ENCODE measurements at places on chromosomes 7 and 10.

DNA sequence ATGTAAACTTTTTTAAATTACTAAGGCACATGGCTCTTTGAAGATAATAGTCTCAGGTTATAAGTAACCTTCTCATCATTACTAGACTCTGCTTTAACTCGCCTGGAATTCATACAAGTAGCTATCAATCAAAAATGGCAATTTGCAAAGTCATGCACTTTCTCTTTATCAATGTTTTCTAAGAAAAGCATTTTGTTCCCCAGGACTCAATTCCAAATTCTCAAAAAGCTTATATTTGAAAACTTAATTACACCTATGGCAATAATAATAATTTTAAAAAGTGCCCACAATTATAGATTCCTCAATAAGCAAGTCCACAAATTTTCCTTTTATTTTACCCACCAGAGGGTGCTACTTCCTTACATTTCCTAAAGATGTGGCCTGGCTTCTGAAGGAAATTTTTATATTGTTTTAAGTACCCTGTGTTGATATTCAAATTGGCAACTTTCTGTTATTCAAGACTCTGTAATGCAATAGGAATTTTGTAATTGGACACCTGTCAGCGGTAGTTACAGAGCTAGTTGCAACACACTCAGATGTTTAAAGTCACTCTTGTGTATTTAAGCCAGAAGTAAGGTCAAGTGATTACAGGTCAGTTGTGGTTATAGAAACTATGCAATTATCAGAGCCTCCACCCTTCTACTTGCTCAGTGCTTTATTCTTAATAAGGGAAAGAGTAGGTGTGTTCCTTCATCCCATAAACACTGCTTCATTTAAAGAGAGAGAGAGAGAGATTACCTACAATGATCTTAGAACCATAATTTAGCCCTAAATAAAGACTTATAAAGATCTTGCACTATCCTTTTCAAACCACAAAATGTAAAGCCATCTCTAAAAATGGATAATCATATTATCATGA, 47.1 kb upstream of the HYAL4 start:
- DNase-seq, result no peak

GRCh38 chr10:94358480-94358879, 4.3 kb downstream of the NOC3L start:
- no peak for DNase-seq

- no peak for DNase-seq
Measured at GRCh38 chr7:25726170-25726780, 425.7 kb upstream of the NFE2L3 start.

GRCh38 chr10:75417522-75417927, 13.9 kb upstream of the LRMDA start:
- no peak for DNase-seq

GRCh38 chr7:108051454-108051853, 48.5 kb upstream of the LAMB1 start:
- no peak for DNase-seq

- DNase-seq, result no peak
Measured at GRCh38 chr10:118139321-118139720, 92.6 kb upstream of the RAB11FIP2 start.

DNA sequence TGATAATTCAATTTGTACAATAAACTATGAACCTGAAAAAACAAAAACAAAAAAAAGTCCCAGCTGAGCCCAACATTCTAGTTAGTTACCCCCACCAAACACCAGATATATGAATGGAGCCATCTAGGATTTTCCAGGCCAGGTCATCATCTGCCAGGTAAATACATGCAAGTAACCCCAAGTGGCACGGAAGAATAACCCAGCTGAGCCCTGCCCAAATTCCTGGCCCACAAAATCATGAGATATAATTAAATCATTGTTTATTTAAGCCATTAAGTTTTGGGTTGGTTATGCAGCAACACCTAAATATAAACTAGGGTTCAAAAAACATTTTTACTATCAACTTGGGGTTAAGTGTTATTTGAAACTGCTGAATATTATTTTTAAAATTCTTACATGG, 19.0 kb downstream of the PARD3 start:
- no peak for DNase-seq
